ENCODE measurements at places on chromosomes 2 and 18.
A peak's percentile ranks its signal among the peaks of the same experiment; 100 is the strongest.

DNA sequence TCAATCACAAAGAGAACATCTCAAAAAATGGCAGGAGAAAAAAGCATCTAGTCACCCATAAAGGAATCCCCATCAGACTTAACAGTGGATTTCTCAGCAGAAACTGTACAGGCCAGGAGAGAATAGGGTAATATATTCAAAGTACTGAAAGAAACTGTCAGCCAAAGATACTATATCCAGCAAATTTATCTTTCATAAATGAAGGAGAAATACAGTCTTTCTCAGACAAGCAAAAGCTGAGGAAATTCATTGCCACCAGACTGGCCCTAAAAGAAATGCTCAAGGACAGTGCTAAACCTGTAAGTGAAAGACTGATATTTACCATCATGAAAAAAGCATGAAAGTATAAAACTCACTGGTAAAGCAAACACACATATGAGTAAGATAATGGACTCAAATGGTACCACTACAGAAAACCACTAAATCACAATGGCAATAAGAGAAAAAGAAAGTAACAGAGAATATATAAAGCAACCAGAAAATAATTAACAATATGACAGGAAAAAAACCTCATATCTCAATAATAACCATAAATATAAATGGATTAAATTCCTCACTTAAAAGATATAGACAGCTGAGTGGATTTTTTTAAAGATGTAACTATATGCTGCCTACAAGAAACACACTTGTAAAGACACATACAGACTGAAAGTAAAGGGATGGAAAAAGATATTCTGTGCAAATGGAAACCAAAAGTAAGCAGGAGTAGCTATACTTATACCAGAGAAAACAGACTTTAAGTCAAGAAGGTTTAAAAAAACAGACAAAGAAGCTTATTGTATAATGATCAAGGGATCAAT, 83.4 kb upstream of the STK39 start:
- no peak for DNase-seq

DNA sequence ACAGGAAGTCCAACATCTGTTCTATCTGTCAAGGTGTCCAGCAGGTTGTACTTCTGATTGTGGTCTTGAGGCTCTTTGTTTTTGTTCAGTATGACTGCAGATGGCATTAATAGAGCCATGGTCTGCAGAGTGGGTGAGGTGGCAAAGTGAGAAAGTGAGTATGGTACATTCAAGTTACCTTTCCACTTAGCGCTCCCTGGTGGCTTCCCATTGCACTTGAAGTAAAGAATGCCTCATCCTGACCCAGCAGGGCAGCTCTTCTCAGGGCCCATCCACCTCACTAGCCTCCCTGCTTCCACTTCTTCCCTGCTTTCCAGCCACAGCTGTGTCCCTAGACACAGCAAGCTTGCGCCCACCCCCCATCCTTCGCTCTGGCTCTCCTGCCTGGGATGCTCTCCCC, 148.0 kb upstream of the ALPP start:
- DNase-seq: peak; percentile 11

GRCh38 chr2:9821805-9822445, 21.3 kb upstream of the TAF1B start:
- DNase-seq: no peak

- DNase-seq: no peak
Measured at GRCh38 chr18:49009661-49010060, 58.9 kb upstream of the SMAD7 start.

GRCh38 chr18:46344416-46345180, 240.4 kb downstream of the HAUS1 start:
- no peak for DNase-seq

- DNase-seq: no peak
Measured at GRCh38 chr2:113940891-113941290, 51.0 kb downstream of the ACTR3 start.

- no peak for DNase-seq
Measured at GRCh38 chr2:227058888-227059399, 105.1 kb downstream of the COL4A4 start.

- no peak for DNase-seq
Measured at GRCh38 chr2:100105678-100106054, 36.7 kb downstream of the AFF3 start.

GRCh38 chr18:35478520-35479435, 19.0 kb downstream of the INO80C start:
- DNase-seq: peak; percentile 33

DNA sequence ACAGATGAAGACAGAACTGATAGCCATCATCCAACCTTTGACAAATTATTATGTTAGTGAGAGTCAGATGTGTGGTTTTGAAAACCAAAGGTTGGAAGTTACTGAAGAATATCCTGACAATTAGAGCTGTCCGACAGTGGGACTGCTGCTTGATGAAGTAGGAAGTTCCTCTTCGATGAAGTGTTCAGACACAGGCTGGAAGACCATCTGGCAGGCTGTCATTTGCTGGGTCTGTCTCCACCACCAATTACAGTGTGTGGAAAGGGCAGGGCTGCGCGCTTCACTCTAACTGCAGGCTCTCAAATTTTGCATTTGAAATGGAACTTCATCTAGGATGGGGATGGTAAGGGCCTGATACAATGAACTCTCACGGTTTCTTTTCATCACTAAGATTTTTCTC, 313.8 kb downstream of the PIK3C3 start:
- DNase-seq: no peak

DNA sequence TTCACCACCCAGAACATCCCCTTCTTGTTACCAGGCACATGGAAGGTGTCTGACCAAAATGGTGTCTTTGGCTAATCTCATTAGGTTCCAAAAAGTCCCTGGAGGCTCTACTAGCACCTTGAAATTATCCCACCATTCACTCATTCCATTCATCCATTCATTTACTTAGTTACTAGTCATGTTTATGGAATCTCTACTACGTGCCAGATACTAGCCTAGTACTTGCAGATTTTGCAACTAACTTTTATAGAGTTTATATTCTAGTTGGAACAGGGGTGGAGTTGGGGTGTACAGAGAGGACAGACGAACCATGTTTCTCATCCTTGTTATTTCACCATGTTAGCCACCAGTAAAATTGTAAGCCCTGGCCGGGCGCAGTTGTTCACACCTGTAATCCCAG, 4.0 kb upstream of the NOP58 start:
- no peak for DNase-seq

DNA sequence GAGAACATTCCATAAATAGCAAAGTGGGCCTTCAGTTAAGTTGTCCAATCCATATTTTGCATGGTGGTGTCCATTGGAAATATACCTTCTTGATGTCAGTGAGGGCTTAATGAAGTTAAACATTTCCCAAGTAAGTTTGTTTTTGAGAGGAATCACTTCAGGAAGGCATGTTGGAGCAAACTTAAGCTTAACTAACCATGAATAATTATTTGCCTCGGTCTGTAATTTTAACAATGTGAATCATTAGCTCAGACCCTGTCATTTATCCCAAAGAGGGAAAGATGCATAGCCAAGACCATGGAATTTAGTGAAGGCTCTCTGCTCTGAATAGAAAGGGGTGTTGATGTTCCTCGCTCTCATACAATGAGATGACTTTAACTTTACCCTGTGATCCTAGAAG, 47.4 kb downstream of the SPATS2L start:
- DNase-seq: no peak

- DNase-seq: no peak
Measured at GRCh38 chr2:230912046-230912445, 13.0 kb downstream of the GPR55 start.

GRCh38 chr2:111898703-111899514, 502 bp downstream of the MERTK start:
- DNase-seq: no peak

DNA sequence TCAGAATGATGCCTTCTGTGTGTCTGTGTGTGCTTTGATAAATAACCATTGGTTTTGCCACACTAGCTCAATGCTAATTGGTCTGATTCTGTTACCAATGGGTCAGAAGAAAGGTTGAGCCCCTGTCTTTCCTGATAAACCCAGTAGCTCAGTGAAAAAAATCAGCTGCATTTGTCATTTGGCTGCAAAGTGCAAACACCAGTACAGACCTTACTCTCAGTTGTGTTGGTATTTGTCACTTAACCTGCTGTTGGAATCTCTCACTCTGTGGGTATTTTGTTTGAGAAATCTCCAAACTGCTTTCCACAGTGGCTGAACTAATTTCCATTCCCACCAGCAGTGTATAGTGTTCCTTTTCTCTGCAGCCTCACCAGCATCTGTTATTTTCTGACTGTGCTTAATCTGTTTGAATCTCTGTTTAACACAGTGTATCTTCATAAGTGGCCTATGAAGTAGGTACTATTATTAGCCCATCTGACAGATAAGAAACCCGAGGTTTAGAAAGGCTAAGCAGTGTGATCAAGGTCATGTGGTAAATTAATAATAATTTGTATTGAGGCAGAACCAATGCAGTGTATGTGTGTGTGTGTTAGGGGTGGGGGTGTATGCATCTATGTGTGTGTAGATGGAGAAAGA, 26.7 kb downstream of the LIMS1 start:
- no peak for DNase-seq

Data from activated CD4-positive, alpha-beta T cell treated with anti-CD3 and anti-CD28 coated beads for 24 hours (primary cell).